ENCODE measurements at places on chromosomes 6 and 20.

- no peak for DNase-seq
Observed at GRCh38 chr20:1187605-1188171, 2.9 kb upstream of the TMEM74B start.

GRCh38 chr6:23533311-23533710 is 592.7 kb upstream of the NRSN1 start:
- no peak for DNase-seq

- no peak for DNase-seq
Observed at GRCh38 chr20:3172933-3173609, at the start of gene LZTS3. TSS of gene LZTS3 (minus strand) at chr20:3173549. CDS start at chr20:3167163, 6,386 bp downstream.

DNA sequence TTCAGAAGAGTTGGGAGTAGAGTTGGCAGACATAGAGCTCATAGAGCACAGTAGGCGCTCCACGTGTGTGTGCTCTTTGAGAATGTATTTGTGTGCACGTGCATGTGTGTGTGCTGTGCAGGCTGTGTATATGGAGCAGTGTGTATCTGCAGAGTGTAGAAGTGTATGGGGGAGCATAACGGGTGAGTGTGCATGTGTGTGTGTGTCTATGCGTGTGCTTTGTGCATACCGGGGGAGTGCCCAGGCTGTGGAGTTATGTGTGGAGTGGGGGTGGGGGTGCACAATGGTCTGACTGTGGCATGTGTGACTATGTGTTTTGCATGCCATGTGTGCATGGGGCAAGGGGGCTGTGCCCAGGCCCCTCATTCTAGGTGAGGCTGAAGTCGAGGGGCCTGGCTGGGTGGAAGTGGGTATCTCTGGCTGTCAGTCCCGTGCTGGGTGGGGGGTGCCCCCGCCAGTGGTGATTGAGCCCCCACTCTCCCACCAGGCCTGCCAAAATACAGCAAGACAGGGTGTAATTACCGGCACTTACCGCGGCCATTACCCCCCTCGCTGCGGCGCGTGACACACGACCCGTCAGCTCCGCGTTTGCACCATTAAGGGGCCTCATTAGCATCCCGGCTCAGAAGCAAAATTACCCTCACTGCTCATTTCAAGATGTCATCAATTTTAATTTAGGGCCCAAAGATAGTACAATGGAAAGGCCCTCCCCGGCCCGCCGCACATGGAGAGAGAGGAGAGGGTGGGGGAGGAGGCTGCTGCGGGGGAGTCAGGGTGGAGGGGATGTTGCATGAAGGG is 39.1 kb downstream of the MDFI start:
- DNase-seq = no peak

DNA sequence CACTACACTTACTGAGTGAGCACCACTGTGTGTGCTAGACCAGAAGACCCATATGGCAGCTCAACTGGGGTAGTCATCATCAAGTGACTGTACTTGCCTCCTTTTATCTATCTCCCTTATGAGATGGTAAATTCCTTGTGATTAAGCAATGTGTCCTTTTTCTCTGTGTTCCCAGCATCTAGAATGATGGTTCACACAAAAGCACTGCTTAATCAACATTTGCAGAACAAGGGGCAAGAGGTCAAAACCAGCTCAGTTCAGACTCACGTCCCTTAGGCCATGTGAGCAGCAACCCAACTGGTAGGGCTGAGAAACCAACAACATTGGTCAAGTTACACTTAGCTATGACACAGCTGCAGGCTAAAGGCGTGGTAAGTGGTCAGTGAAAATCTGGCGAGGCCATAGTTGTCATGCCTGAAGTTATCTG is 10.0 kb downstream of the TRAM2 start:
- no peak for DNase-seq

GRCh38 chr6:87922947-87923330 is 124.7 kb upstream of the SPACA1 start:
- DNase-seq = no peak

GRCh38 chr6:82645536-82646230 is 282.1 kb downstream of the TPBG start:
- DNase-seq = no peak

DNA sequence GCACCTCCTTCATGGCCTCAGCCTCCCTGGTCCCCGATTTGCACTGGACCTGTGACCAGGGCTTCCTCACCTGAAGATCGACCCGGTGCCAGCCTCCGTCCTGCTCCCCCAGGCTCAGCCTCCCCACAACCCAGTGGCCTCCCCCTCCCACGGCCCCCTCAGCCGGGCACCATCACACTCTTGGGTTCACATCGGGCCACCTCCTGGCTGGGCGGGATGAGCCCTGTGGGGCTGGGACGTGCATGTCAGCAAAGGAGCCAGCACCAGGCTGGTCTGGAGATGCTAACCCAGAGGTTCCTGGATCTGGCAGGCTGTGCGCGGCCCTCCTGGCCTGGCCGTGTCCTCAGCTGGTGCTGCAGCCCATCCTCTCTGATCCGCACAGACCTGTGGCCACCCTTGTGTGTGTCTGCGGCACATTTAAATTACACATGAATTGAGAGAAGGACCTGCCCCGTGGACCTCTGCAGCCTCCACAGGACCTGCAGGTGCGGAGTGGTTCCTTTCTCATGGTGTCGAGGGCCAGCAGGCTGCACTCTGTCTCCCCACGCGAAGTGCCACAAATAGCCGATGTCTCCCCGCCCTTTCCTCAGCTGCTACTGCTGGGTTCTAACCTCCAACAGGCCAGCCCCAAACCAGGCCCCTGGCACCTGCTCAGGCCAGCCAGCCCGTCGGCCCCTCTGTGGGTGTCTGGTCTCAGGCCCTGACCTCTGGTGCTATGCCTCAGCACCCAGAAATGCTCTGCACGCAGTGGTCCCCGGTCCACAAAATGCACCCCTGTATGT is 237.5 kb downstream of the ERMARD start:
- DNase-seq = no peak

- DNase-seq = no peak
Observed at GRCh38 chr20:63150911-63151531, 64.9 kb downstream of the YTHDF1 start.

- no peak for DNase-seq
Observed at GRCh38 chr6:129124347-129124746, 241.4 kb downstream of the LAMA2 start.

DNA sequence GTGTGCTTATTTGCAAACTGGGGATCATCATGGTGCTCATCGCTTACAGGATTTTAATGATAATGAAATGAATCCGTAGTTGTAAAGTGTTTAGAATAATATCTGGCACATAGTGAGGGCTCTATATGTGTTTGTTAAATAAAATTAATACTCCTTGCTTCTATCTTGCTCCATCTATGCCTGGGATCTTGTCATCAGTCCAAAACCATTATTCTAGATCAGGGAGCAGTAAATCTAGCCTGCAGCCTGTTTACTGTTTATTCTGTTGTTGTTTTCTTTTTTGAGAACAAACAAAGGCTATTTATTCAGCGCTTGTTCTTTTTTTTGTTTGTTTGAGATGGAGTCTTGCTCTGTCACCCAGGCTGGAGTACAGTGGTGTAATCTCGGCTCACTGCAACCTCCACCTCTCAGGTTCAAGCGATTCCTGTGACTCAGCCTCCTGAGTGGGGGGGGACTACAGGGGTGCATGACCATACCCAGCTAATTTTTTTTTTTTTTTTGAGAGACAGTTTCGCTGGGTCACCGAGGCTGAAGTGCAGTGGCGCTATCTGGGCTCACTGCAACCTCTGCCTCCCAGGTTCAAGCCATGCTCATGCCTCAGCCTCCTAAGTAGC is 8.1 kb downstream of the ACOT8 start:
- no peak for DNase-seq

DNA sequence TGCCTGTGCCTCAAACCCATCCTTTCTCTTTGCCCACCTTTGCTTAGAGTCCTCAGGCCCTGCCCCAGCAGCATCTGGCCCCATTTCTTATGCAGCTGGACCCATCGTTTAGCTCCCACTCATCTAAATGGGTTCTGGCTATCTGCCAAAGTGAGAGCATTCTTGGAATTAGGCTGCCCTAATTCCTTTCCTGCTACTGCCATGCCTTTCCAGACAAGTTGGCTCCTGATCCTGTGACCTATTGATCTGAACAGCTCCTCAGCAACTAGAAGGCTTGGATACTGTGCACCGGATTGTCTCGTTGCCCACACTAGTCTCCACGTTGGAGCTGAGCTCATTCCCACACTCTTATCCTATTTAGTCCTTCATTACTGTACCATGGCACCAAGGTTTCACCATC is 22.9 kb downstream of the DZANK1 start:
- DNase-seq = no peak

- no peak for DNase-seq
Observed at GRCh38 chr6:14713966-14714631, 531.8 kb upstream of the JARID2 start.

DNA sequence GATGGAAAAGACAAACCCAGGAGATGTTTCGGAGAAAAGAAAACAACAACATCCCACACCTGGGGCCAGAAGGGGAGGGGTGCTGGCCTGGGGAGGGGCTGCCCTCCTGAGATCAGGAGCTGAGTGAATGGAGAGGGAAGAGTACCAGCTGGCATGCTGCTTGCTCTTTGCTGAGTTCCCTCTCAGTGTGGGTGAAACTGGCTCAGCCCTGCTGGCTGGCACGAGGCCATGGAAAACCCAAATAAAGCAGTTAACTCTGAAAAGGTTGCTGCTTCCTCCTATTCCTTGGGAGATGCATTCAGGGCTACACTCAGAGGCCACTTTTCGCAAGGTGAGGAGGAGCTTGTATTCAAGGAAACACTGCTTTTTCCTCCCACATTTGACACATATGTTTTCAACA is 8.0 kb upstream of the KCNK16 start:
- no peak for DNase-seq

DNA sequence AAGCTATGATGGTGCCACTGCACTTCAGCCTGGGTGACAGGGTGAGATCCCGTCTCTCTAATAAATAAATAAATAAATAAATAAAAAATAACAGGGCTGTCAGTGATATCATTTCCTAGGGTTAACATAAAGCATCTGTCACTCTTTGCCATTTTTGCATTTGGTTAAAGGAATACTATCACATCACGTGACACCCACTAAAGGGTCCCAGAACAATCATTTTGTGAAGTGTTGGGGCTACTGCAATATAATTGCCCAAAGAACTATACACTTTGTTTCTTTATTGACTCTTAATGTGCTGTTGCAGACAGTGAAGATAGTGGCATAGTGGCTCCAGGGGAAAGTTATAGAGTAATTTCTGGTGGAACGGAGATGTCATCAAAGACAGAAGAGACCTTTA is 176.5 kb upstream of the MMS22L start:
- DNase-seq = no peak

DNA sequence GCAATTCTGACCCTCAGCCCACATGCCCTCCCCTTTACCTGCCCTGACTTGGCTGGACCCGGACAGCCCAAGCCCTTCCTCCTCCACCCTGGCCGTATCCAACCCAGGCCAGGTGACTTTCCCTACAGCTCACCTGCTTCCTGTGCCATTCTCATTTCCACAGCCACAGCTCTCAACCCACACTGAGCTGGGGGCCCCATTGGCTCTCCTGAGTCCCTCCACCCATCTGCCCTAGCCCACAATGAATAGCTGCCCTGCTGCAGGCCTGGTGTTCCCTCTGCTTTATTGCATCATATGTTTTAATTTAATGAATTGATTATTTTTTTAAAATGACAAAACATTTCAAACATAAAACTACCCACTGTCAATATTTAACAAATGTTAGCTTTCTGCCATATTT is 118.5 kb upstream of the BACH2 start:
- no peak for DNase-seq

DNA sequence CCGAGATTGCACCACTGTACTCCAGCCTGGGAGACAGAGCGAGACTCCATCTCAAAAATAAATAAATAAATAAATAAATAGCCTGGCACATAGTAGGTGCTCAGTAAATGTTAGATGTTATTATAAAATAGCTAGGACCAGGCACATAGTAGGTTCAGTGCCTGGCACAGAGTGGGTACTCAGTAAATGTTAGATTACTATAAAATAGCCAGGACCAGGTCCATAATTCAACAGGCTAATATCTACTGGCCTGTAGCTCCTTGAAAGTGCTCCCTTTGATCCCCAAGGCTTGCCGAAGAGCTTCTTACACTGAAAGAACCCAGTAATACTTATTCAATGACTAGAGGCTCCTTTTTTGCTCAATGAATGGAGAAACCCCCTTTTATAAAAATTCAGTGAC is 215.1 kb upstream of the ZNF217 start:
- DNase-seq = no peak

DNA sequence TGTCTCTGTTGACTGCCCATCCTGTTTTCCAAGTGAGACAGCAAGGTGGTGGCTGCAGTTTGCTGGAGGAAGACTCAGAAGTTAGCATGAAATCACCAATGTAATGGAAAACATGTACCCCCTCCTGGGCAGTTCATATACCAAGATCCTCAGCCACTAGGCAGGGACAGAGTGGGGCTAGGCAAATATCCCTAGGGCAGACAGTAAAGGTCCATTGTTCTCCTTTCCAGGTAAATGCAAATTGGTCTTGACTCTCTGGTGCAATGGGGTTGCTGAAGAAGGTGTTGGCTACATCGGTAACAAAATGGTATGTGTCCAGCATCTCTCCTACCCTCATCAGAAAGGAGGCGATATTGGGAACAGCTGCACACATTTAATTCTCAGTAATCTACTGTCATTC is 233.6 kb upstream of the SOX4 start:
- no peak for DNase-seq

DNA sequence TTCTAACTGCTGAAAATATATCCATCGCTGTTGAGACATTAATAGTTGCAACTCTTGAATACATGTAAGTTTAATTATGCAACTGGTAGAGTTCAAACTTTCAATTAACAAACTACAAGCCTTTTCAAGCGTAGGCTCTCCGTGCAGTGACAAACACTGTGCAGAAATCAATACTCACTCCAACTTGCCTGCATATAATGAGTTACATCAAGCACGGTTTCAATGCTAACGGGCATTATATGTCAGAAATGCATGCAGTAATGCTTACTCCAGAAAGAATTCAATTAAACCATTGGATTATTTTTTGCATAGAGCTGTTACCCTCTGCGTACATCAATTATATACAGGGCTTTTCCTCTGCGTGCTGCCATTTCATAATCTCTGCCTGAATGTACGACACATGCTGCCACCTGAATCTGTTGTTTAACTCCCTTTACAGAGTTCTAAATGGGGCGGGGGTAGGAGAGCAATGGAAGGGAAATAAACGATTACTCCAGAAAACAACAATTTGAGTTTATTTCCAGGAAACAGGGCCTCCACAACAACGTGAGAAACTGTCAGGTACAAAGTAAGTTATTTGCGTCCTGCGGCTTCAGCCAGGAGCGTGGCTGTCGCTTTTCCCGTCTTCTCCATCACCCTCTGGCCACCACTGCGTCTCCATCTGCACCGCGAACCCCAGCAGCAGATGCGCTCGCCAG is 1.8 kb downstream of the PTPRK start:
- no peak for DNase-seq

DNA sequence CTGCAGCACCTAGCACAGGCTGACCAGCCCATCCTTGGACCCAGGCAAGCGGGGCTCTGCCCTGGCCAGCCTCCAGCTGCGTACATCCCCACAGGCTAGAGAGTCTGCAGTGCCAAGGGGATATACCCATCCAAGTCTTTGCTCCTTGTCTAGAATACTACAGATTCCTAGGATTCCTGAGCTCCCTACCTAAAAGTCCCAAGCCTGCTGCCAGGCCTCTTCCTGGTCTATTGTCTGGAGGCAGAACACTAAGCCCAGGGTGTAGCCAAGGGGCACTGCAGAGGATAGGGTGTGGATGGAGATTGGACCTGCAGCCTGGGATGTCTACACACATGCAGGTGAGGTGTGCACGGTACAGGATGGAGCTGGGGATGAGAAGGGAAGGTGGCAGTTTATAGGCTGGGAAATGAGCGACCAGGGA is 90.0 kb upstream of the SIRPA start:
- no peak for DNase-seq
